ENCODE measurements at places on chromosomes 7 and 10.

GRCh38 chr7:91114232-91114631 lies 150.0 kb upstream of the FZD1 start:
- DNase-seq, result no peak

GRCh38 chr7:138954545-138955475 lies 26.4 kb downstream of the KIAA1549 start:
- DNase-seq, result no peak

DNA sequence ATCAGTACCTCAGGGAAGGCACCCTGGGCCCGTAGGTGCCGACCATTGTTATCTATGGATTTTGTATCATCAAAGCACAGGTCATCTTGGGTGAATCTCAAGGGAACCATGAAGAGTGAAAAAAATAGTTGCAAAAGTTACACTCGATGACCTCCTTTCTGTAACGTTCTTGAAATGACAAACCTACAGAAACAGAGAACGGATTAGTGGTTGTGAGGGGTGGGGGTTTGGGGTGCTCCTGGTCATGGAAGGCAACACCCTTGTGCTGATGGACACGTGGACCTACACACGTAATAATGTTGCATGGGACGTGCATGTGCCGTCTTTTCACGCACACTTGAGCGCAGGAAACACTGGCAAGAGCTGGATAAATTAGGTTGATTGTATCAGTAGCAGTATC lies 655.9 kb downstream of the SDK1 start:
- no peak for DNase-seq

DNA sequence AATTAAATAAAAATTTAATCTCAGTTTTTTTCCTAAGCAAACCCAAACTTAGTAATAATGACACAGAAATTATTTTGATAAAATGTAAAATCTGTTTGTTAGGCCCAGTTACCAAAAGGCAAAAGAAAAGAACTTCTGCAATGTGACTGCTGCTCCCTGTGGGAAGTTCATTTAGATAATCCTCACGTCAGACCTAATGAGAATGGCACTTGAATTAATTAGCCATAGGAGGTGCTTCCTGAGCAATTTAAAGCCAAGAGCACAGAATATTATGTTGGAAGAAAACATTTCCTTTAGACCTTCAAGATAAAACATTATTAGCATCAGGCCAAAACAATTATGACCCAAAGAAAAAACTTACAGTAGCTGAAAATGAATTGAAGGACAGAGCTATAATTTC lies 19.4 kb downstream of the SPAM1 start:
- DNase-seq, result no peak

GRCh38 chr7:41869091-41869490 lies 166.2 kb upstream of the INHBA start:
- no peak for DNase-seq

DNA sequence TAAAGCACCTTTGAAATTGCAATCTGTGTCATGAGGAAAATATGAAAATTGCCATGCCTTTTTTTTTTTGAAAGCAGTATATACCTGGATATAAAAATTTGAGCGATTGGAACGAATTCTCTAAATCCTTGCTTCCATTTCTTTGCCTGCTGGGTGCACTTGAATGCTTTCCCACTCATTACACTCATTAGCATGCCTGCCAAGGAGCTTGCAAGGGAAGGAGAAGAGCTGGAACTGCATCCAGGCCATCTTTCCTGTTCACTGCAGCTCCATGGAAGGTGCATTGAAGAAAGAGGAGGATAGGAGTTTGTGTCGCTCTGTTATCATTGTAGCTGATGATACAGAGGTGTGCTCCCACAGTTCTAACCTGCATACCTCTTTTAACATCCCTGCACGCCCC lies 102.4 kb upstream of the GJD4 start:
- DNase-seq, result no peak

- no peak for DNase-seq
Measured at GRCh38 chr7:596819-597182, 77.2 kb upstream of the PDGFA start.

GRCh38 chr7:14787551-14787950 lies 115.0 kb downstream of the DGKB start:
- no peak for DNase-seq

DNA sequence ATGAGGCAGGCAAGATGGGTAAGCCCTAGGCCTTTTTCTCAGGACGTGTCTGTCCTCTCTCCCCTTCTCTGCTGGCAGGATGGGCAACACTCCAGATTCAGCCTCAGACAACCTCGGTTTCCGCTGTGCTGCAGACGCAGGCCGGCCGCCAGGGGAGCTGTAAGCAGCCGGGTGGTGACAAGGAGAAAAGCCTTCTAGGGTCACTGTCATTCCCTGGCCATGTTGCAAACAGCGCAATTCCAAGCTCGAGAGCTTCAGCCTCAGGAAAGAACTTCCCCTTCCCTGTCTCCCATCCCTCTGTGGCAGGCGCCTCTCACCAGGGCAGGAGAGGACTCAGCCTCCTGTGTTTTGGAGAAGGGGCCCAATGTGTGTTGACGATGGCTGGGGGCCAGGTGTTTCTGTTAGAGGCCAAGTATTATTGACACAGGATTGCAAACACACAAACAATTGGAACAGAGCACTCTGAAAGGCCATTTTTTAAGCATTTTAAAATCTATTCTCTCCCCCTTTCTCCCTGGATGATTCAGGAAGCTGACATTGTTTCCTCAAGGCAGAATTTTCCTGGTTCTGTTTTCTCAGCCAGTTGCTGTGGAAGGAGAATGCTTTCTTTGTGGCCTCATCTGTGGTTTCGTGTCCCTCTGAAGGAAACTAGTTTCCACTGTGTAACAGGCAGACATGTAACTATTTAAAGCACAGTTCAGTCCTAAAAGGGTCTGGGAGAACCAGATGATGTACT lies 13.1 kb downstream of the PHKG1 start:
- no peak for DNase-seq

GRCh38 chr10:124961248-124961570 lies 19.3 kb downstream of the ZRANB1 start:
- DNase-seq, result no peak

- DNase-seq, result no peak
Measured at GRCh38 chr10:118403967-118404366, 61.8 kb upstream of the FAM204A start.

All from stimulated activated CD4-positive, alpha-beta T cell treated with anti-CD3 and anti-CD28 coated beads, Interleukin-15, amount 100 ng/mL, for 24 hours (primary cell).